H9 (cell line): ENCODE measurements at places on chromosomes 6 and 20.

GRCh38 chr6:55040102-55040848 is 134.0 kb upstream of the HCRTR2 start:
- DNase-seq, result no peak

DNA sequence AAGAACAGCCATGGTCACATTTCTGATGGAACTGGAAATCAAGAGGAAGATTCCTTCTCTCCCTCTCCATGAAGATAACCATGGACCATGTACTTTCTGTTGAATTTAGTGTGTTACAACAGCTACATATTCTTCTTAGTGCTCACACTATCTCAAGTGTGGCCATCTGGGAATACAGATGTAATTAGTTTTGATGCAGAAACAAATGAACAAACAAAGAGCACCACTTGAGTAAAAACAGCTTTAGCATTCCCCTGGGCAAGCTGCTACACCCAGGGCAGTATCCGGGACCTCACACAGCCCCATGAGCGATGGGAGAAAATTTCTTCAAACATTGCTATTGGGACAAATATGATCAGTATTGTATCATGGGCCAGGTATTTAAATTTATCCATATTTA is 75.2 kb downstream of the RAMACL start:
- DNase-seq, result no peak

DNA sequence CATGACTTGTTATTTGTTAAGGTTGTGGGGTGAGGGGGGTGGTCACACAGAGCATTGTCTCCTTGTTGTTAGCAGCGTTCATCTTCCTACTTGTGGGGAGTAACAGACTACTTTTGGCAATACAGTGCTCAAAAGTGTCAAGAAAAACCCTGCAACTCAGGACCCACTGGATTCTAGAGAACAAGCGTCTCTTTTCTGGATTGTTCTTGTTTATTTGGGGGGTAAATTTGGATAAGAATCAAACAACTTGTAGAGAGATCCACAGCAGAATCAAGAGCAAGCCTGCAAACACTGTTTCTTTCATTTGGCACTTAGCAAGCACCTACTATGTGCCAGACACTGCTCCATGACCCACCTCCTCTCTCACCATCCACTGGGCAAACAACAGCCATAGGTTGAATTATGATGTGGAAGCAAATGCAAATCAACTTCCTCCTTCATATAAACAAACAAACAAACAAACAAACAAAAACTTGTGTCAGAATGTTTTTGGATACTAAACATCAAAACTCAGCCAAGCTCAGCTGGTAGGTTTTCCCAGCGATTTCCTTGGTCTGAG is 4.0 kb upstream of the NR2E1 start:
- no peak for DNase-seq

DNA sequence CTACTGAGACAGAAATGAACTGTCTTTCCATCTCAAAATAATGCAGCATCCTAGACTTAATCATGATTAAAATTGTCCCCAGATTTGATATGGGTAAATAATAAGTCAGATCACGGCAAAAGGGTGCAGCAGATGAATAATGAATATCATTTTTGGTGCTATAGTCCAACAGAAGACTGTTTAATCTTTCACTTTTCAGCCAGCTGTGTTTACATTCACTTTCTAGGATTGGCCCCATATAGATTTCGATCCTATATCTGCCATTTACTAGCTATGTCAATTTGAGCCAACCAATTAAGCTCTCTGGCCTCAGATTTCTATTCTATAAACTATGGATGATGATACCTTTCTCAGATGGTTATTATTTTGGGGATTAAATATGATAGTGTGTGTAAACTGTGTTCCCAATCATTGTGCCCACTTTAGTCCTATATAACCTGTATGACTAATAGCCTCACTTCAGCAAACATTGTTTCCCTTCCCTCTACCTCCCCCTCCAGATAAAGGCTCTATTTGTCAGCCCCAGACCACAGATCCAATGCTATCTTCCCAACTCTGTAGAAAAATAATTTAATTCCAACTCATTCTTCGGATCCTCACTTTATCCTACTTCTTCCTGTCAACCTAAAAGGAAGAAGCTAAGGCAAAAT is 53.6 kb upstream of the NT5E start:
- DNase-seq, result no peak

DNA sequence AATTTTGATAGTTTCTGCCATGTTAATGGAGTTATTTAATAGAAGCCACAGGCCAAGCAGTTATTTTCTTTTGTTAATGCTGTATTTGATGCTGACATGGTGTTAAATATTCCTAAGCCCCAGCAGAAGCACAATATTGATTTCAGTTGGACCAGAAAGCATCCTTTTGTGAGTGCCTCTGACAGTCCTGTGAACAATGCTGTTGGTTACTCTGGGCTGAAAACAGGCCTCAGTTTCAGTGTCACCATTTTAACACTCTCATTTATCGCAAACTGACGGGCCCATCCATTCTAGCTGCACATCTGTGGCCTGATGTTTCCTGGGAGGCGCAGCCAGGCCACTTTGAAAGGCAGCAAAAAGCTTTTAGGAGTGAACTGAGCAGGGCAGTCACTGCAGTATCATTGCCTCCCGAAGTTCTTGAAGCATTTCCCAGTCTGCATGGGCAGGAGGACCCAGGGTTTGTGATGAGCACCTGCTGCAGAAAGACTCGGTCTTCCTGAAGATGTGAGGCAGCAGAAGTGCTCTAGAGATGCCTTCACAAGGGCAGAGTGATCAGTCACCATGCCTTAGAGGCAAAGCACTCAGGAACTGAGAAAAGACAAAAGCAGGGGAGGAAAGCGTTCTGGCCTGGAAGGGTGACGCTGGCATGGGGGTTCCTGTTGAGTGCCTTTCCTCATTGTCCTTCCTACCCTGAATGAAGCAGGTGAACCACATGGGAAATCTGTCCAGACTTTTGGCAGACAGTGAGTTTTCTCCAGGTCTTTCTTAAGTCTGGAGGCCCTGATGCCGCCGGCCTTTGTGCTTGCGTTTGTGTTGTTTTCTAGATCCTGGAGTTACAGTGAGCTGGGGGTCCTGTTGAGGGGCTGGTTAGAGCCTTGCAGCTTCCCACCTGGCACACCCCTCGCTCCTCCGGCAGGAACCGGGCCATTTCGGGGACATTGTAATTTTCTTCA is 74.0 kb downstream of the ZDHHC14 start:
- DNase-seq, result no peak
